Upper lobe of left lung (tissue), 6 donors: ENCODE measurements at places on chromosomes 3 and 15. TPM values are rescaled to one million over a fixed set of nuclear protein-coding genes. Genes with fewer than 3 reads are reported as not detected.

- no peaks in the 10 kb centered on the region for H3K36me3 ChIP-seq
- no peak overlapping the region for H3K27ac ChIP-seq
- no peak overlapping the region for H3K4me3 ChIP-seq
- no peak for DNase-seq
- H3K4me1 ChIP-seq, result no peaks in the 10 kb centered on the region
- no peaks in the 10 kb centered on the region for H3K27me3 ChIP-seq
Measured at GRCh38 chr3:4233488-4233887, 69.7 kb upstream of the SETMAR start.

The ACVR2B gene
- 8.5 TPM for total RNA-seq

The CD200R1L gene
- not detected for total RNA-seq

DNA sequence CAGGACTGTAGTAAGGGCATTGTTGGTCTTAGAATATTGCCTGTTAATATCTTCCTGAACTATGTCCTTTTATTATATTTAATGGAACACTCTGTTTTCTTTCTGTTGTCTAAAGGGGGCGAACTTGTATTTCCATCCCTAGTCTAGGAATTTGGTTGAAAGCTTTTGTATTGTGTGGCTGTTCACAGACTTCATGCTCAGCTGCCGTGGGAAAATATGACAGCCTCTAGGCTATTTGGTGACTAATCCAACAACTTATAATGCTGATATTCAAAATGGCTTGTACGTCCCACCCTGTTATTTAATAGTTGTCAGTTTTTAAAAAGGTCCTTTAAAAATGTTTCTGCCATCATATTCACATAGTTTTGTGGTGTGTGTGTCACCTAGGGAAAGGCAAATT is 202.6 kb downstream of the KLHL25 start:
- no peaks in the 10 kb centered on the region for H3K27me3 ChIP-seq
- no peak overlapping the region for H3K4me3 ChIP-seq
- H3K27ac ChIP-seq, result peak overlapping the region; percentile 84
- H3K36me3 ChIP-seq, result no peaks in the 10 kb centered on the region

The SKOR1 gene
- 0.49 TPM for total RNA-seq

GRCh38 chr15:66863390-66864085 is 161.5 kb downstream of the SMAD6 start:
- H3K27ac ChIP-seq, result no peak overlapping the region
- H3K27me3 ChIP-seq, result no peaks in the 10 kb centered on the region
- no peaks in the 10 kb centered on the region for H3K4me1 ChIP-seq
- peak; percentile 16 for DNase-seq
- no peak overlapping the region for H3K4me3 ChIP-seq

- H3K4me3 ChIP-seq, result no peak overlapping the region
- no peak for DNase-seq
- H3K36me3 ChIP-seq, result no peaks in the 10 kb centered on the region
- H3K27me3 ChIP-seq, result no peaks in the 10 kb centered on the region
Measured at GRCh38 chr3:117170094-117170493, 460.5 kb downstream of the TUSC7 start.

The PIGBOS1 gene
- 11.3 TPM for total RNA-seq

- H3K36me3 ChIP-seq, result no peaks in the 10 kb centered on the region
- peaks cover 10% of the 10 kb centered on the region for H3K4me1 ChIP-seq
- H3K27me3 ChIP-seq, result no peaks in the 10 kb centered on the region
- no peak for DNase-seq
- no peak overlapping the region for H3K4me3 ChIP-seq
Measured at GRCh38 chr3:153596401-153596800, 434.4 kb downstream of the RAP2B start.

The LRTM1 gene
- not detected for total RNA-seq

GRCh38 chr3:19149368-19149767 is 1.1 kb downstream of the KCNH8 start:
- no peaks in the 10 kb centered on the region for H3K36me3 ChIP-seq
- no peaks in the 10 kb centered on the region for H3K27me3 ChIP-seq
- H3K4me3 ChIP-seq, result no peak overlapping the region
- H3K27ac ChIP-seq, result no peak overlapping the region
- no peak for DNase-seq
- H3K4me1 ChIP-seq, result peaks cover 13% of the 10 kb centered on the region

- H3K27me3 ChIP-seq, result no peaks in the 10 kb centered on the region
- no peaks in the 10 kb centered on the region for H3K36me3 ChIP-seq
- H3K27ac ChIP-seq, result no peak overlapping the region
- no peaks in the 10 kb centered on the region for H3K4me1 ChIP-seq
- no peak overlapping the region for H3K4me3 ChIP-seq
Measured at GRCh38 chr3:111311709-111312235, 230.2 kb upstream of the CD96 start.

- H3K27ac ChIP-seq, result no peak overlapping the region
- DNase-seq, result peak; percentile 80
- H3K4me1 ChIP-seq, result peaks cover 15% of the 10 kb centered on the region
- no peaks in the 10 kb centered on the region for H3K36me3 ChIP-seq
- peak overlapping the region; percentile 1 for H3K4me3 ChIP-seq
- H3K27me3 ChIP-seq, result no peaks in the 10 kb centered on the region
Measured at GRCh38 chr15:100914876-100915275, 4.3 kb upstream of the LRRK1 start.

GRCh38 chr3:20511863-20512505 is 326.0 kb upstream of the SGO1 start:
- no peaks in the 10 kb centered on the region for H3K4me1 ChIP-seq
- H3K4me3 ChIP-seq, result no peak overlapping the region
- H3K27ac ChIP-seq, result no peak overlapping the region
- no peaks in the 10 kb centered on the region for H3K27me3 ChIP-seq

DNA sequence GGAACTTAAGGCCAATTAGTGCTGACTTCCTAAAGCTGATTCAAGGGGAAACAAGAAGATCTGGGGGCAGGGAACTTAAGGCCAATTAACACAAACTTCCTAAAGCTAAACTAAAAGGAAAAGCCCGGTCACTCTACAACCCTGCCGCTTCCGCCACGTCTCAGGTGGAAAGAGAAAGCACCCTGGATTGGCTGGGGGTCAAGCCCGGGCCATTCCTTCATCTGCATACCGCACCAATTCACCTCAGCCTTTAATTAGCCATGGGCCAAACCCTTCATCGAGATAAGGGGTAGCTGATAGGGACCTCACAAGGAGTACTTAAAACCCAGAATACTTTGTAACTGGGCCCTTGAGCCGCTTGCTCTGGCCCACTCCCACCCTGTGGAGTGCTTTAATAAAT is 14.4 kb downstream of the TMPRSS7 start:
- H3K27me3 ChIP-seq, result no peaks in the 10 kb centered on the region
- H3K4me3 ChIP-seq, result no peak overlapping the region
- no peaks in the 10 kb centered on the region for H3K4me1 ChIP-seq
- no peak overlapping the region for H3K27ac ChIP-seq

GRCh38 chr3:16484216-16484615 is 29.3 kb downstream of the RFTN1 start:
- peak overlapping the region; percentile 81 for H3K27ac ChIP-seq
- peaks cover 59% of the 10 kb centered on the region for H3K4me1 ChIP-seq
- no peak overlapping the region for H3K4me3 ChIP-seq
- no peaks in the 10 kb centered on the region for H3K27me3 ChIP-seq
- H3K36me3 ChIP-seq, result no peaks in the 10 kb centered on the region

The AHSG gene
- not detected for total RNA-seq

The TUSC7 gene
- total RNA-seq, result not detected

DNA sequence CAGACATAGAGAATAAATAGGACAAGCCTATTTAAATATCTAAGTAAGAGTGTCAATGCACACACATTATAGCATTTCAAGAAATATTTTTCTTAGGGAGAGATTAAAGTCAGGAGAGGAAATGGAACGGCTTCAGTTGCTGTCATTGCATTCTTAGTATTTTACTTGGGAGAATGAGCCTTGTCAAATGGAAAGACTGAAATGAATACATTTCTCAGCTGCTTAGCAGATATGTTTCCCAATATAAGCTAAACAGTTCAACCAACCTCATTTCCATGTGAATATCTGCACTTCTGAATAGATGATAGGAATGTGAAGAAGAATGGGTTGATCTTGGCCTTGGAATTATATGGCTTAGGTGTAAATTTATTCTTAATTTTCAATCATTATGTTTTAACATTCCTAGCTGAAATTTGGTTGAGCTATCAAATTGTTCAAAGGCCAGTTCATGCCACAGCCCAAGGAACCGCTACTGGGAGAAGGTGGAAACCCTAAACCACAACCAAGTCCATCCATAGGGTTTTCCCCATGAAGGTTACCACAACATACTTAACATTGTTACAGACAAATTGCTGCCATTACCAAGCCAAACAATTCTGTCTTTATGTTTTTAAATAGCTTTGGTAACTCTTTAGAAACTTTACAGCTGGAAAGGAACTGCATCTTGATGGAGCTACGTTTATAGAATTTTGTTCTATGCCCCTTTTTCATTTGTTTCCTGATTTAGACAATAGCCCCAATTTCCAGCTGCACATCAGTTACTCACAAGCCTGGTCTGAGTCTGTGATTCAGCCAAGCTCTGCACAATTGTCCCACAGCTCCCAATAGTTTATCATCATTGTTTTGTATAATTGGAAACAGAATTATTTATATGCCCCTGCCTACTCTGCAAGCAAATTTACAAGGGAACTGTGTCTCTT is 459.6 kb downstream of the MECOM start:
- no peak overlapping the region for H3K27ac ChIP-seq
- no peaks in the 10 kb centered on the region for H3K27me3 ChIP-seq

DNA sequence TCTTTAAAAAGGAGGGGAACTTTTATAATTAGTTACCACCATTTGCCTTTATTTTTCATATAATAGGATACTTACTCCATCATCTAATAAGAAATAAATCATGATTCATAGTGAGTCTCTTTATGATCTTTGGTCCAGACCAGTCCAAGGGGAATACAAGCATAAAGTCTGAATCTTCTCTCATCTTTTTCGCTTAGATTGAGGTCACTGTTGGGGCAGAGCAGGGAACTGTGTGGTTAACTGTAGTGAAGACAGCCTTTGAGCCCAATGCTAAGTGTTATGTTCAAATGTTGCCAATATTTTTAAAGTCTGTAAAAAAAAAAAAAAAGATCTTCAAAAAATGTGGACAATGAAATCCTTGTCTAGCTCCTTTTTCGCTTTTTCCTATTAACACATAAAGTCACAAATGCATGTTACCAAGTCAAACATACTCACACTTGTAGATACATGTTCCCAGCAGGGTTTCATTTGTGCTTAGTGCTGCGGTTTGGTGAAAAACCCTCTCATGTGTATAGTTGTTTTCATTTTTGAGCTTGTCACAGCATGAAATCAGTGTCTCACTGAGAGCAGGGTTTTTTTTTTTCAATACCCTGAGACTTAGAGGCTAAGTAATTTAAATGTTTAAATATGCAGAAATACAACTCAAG is 72.1 kb downstream of the EPHA3 start:
- no peaks in the 10 kb centered on the region for H3K27me3 ChIP-seq
- H3K36me3 ChIP-seq, result no peaks in the 10 kb centered on the region
- no peak for DNase-seq
- H3K4me3 ChIP-seq, result no peak overlapping the region

DNA sequence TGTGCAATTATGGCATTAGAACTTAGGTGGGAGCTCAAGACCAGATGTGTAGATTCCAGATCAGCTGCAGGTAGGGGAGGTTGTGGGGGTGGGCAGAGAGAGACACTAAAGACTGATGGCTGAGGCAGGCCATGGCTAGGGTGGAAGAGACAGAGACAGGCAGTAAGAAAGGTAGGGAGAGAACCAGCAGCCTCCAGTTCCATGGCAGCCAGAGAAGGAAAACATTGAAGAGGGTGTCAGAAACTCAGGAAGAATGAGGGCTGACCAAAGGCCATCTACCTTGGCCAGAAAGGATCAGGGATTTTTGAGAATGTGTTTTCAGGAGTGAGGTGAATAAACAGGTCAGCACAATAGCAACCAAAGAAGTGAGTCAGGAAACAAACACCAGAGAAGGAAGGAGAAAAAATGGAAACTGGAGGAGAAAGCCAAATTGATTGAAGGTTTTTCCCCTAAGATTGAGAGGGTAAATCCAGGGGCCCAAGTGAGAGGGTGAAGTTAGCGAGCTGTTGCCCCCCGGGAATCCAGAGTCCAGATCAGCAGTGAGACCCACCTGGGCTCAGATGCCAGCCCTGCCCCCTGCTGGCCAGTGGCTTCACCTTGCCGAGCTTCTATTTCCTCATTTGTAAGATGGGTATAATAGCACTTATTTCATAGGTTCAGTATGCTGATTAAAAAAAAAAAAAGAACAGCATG is 41.0 kb downstream of the ABHD2 start:
- peaks cover 9% of the 10 kb centered on the region for H3K36me3 ChIP-seq
- DNase-seq, result peak; percentile 67
- H3K27me3 ChIP-seq, result no peaks in the 10 kb centered on the region
- peaks cover 34% of the 10 kb centered on the region for H3K4me1 ChIP-seq
- H3K4me3 ChIP-seq, result no peak overlapping the region

GRCh38 chr3:120067083-120067482 is 27.2 kb downstream of the GSK3B start:
- no peak for DNase-seq
- H3K27ac ChIP-seq, result no peak overlapping the region
- H3K36me3 ChIP-seq, result no peaks in the 10 kb centered on the region
- H3K4me1 ChIP-seq, result peaks cover 9% of the 10 kb centered on the region

DNA sequence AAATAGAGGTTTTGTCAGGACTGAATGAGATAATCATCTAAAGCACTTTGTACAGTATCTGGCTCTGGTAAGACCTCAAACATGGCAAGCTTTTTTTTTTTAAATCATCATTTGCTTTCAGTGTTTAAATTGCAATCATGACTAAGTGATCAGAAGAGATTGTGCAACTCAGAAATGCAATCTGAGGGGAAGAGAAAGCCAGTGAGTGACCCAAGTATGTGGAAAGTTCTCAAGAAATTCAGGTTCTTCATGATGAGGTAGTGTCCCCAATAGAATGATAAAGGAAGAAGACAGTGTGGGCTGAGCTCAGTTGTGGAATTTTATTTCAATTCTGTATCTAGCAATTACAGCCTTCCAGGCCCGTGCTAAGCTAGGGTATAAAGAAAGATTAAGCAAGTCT is 132.2 kb upstream of the TBC1D5 start:
- H3K27ac ChIP-seq, result no peak overlapping the region
- H3K4me3 ChIP-seq, result no peak overlapping the region
- H3K4me1 ChIP-seq, result no peaks in the 10 kb centered on the region
- H3K27me3 ChIP-seq, result no peaks in the 10 kb centered on the region
- no peaks in the 10 kb centered on the region for H3K36me3 ChIP-seq
- DNase-seq, result no peak

- no peak for DNase-seq
- no peaks in the 10 kb centered on the region for H3K27me3 ChIP-seq
- no peaks in the 10 kb centered on the region for H3K36me3 ChIP-seq
Measured at GRCh38 chr3:88221726-88222125, 72.0 kb downstream of the C3orf38 start.
